ENCODE measurements at places on chromosomes 5 and 9. TPM values are rescaled to one million over a fixed set of nuclear protein-coding genes. Genes with fewer than 3 reads are reported as not detected.

DNA sequence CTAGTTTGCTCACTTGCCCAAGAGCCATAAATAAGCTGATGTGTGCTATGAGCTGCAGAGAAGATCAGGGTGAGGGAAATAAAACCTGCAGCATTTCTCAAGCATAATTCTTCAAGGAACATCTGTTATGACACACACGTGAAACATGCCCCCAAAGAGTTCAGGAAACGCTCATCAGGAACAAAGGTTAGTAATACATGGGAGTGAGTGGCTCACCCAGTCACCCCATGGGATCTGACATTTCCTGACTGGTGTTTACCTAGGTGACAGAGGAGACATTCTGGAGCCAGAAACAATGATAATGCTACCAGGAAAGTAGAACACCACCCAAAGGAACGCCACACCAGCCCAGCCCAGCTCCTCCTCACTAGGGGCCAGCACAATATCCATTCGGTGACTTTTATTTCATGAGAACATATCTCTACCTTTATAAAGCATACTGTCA, 66.0 kb downstream of the FRMD3 start:
- DNase-seq = no peak

GRCh38 chr9:76395381-76395780, 1.2 kb upstream of the RFK start:
- no peak for DNase-seq

DNA sequence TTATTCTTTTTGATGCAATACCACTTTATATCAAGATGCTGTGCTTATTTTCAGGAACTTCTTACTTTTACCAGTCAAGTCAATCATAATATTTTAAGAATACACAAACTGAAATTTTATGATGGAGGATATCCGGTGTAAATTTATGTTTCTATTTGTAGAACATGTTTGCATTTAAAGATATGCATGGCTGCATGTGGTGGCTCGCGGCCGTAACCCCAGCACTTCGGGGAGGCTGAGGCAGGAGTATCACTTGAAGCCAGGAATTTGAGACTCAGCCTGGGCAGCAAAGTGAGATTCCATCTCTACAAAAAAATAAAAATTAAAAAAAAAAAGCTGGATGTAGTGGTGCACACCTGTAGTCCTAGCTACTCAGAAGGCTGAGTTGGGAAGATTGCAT, 73.5 kb upstream of the ALDH1A1 start:
- no peak for DNase-seq

DNA sequence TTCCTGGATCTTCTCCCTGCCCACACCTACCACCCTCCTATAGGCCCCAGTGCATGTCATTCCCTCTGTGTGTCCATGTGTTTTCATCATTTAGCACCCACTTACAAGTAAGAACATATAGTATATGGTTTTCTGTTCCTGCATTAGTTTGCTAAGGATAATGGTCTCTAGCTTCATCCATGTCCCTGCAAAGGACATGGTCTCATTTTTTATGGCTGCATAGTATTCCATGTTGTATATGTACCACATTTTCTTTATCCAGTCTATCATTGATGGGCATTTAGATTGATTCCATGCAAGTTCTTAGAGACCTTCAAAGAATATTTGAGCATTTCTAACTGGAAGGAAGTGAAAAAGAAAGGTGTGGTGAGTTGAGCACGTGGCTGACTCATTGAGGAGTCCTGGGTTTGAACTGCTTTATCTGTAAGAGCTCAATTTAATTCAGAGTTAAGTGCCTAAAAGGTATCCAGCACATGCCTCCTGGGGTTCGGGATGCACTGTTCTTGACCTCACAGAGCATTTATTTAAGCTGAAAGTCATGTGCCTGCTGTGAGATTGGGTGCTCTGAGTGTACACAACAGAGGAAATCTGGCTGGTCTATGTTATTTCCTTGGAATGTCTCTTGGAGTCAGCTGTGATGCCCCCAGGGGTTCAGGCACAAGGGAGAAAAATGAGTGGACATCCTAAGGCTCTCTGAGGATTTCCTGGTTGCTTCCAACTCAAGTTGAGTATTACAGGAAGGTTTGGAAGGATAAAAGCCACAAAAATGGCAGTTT, 56.4 kb downstream of the SH3GL2 start:
- DNase-seq = no peak

SLC45A2 gene
- not detected for total RNA-seq

CORO2A gene
- 2.1 TPM for total RNA-seq

GRCh38 chr5:125210242-125210947, 464.0 kb upstream of the ZNF608 start:
- no peak for DNase-seq

NXNL2 gene
- not detected for total RNA-seq

GRCh38 chr5:126811515-126812198, 34.7 kb downstream of the LMNB1 start:
- peak; percentile 6 for DNase-seq

HRH2 gene
- 56.1 TPM for total RNA-seq

RANBP6 gene
- total RNA-seq = 19.3 TPM

- DNase-seq = no peak
Observed at GRCh38 chr9:126226991-126227936, 99.4 kb upstream of the MVB12B start.

DNA sequence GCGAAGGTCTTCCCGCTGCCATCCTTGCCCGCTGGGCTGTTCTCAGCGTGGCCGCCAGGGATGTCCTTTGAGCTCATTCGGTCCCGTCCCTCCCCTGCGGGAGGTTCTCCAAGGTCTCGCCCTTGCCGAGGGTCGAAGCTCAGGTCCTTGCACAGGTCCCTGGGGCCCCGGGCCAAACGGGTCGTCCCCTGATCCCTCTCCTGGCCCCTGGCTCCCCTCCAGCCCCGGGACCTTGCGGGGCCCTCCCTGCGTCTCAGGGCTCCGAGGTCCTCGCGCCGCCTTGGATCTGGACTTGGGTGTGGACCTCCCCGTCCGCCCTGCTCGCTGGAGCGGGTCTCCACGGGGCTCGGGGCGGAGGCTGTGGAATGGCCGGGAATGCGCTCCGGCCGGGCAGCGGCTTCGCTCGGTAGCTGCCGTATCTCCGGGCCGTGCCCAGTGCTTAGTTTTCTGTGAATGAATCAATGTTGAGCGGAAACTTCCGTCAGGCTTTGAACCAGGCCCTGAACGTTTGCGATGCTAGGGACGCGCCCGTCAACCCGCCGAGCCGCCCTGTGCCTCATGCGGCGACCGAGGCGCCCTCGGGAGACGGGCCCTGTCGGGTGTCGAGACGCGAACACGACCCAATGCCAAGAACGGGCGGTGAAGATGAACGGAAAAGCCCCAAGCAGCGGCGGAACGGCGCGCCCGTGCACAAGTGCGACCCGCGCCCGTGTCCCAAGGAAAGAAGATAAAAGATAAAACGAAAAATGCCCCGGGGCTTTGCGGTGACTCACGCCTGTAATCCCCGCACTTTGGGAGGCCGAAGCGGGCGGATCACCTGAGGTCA, 780 bp downstream of the RNU6ATAC start:
- peak; percentile 63 for DNase-seq

PPP1R26 gene
- 1.2 TPM for total RNA-seq

- no peak for DNase-seq
Observed at GRCh38 chr9:18235181-18235908, 238.6 kb upstream of the ADAMTSL1 start.

- no peak for DNase-seq
Observed at GRCh38 chr5:67454957-67455561, 258.5 kb upstream of the CD180 start.

- no peak for DNase-seq
Observed at GRCh38 chr5:77935506-77936364, 159.6 kb upstream of the TBCA start.

CTXN3 gene
- total RNA-seq = not detected

DNA sequence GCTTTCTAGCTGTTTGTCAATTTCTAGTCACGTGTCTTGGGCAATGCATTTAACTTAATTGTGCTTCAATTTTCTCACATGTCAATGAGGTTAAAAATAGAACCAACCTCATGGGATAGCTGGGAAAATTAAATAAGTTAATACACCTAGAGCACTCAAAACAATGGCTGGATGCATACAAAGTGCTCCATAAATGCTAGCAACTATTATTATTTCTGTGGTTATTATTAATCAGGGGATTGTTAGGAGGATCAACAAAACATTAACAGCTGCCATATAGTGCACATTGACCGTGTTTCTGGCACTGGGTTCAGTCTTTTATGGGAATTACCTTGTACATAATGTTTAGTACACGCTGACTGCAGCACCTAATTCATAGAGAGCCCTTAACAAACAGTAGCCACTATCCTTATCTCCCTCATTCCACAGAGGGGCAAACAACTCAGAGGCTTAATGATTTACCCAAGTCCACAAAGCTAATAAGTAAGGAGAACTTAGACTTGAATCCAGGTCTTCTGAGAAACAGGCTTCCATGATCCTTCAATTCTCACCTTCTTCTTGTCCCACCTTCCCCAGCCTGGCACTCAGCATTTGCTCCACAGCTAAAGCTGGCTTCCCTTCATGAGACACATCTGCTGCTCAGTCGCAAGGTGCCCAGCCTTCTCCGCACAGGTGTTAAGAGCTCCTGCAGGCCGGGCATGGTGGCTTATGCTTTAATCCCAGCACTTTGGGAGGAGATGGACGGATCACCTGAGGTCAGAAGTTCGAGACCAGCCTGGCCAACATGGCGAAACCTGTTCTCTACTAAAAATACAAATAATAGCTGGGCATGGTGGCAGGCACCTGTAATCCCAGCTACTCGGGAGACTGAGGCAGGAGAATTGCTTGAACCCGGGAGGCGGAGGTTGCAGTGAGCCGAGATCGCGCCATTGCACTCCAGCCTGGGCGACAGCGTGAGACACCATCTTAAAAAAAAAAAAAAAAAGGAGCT, 137.4 kb upstream of the ABCA1 start:
- no peak for DNase-seq

- DNase-seq = no peak
Observed at GRCh38 chr5:40333459-40334241, 346.1 kb upstream of the PTGER4 start.

IFNA14 gene
- total RNA-seq = not detected

GFI1B gene
- total RNA-seq = 0.87 TPM

- no peak for DNase-seq
Observed at GRCh38 chr9:131545786-131546335, 538 bp downstream of the PRRT1B start.

DNA sequence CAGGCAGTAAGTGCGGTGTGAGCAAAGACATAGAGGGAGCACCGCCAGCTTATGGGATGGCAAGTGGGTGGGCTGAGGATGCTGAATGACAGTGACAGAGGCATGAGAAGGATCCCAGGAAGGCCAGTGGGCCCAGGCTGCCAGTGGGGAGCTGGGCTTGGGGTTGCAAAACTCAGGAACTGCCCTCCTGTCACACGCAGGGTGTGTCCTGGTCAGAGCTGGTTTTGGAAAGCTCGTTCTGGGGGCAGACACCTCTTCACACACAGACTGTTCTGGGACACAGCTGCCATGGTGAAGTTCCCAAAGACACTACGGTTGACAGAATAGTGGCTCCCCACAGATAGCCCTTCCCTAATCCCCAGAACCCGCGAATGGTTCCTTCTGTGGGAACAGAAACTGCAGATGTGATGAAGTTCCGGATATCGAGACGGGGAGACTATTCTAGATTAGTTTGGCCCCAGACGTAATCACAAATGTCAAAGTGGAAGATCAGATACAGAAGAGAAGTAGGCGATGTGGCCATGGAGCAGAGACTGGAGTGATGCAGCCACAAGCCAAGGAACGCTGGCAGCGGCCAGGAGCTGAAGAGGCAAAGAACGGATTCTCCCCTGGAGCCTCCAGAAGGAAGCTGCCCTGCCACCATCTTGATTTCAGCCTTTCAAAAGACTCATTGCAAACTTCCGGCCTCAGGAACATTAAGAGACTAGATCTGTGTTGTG, 159.0 kb downstream of the COL23A1 start:
- no peak for DNase-seq

GRCh38 chr9:134717924-134718645, 76.5 kb downstream of the COL5A1 start:
- no peak for DNase-seq

ARL14EPL gene
- total RNA-seq = not detected

GRCh38 chr9:33111631-33112030, 35.2 kb upstream of the SMU1 start:
- no peak for DNase-seq

CBY3 gene
- total RNA-seq = not detected

GRCh38 chr5:146116361-146116760, 11.0 kb upstream of the PLAC8L1 start:
- DNase-seq = no peak

Data from activated T-cell treated with anti-CD3 and anti-CD28 coated beads, Interleukin-2, amount 50 U/mL, for 4 hours (primary cell).